Substantia nigra (tissue), 51 donors: ENCODE measurements at places on chromosomes 2 and 18.

DNA sequence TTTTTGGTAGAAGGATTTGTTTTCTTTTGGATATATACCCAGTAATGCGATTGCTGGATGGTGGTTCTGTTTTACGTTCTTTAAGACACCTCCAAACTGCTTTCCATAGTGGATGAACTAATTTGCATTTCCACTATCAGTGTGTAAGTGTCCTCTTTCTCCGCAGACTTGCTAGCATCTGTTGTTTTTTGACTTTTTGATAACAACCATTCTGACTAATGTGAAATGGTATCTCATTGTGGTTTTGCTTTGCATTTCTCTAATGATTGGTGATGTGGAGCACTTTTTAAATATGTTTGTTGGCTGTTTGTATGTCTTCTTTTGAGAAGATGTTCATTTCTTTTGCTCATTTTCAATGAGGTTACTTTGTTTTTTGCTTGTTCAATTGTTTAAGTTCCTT is 260.9 kb upstream of the CWC22 start:
- DNase-seq = no peak

GRCh38 chr2:105755895-105756294 is 11.2 kb downstream of the NCK2 start:
- no peak for DNase-seq

DNA sequence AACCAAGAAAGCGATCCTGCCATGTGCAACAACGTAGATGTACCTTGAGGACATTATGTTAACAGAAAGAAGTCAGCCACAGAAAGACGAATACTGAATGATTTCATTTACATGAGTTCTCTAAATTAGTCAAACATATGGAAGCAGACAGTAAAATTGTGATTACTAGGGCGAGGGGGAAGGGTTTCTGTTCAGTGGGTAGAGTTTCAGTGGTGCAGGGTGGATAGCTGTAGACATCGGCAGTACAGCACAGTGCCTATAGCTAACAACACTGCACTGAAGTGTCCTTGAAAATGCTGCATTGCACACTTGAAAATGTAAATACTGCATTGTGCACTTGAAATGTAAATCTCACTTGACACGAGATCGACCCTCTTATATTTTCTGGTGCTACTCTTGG is 275.3 kb downstream of the GALR1 start:
- DNase-seq = no peak

GRCh38 chr2:119489232-119489952 is 34.9 kb downstream of the SCTR start:
- DNase-seq = no peak

DNA sequence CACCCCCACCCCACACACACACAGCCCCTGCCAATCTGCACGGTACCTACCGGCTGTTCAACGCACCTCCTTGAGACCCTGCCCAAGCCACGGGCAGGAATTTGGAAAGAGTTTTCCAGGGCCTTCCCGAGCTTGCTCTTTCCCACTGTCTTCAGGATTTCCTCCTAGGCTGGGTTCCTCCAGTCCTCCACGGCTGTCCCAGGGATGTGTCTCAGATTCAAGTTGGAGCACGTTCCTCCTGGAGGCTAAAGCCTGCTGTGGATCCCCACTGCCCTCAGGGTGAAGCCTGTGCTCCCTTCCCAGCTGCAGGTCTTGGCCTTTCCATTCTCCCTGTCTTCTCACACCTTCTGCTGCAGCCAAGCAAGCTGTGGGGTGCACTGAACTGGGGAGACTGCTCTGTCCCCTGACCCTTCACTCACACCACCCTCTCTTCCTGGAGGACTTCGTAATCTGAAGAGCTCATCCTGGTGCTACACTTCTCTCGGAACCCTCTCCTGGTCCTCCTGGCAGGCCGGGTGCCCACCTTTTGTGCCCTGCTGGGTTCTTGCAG is 54.9 kb upstream of the HS6ST1 start:
- no peak for DNase-seq

- DNase-seq = no peak
These were observed 44.3 kb downstream of the SPRED2 start for GRCh38 chr2:65388051-65388531.

GRCh38 chr2:36530983-36531354 is 67.0 kb downstream of the FEZ2 start:
- DNase-seq = no peak

- DNase-seq = no peak
These were observed 500.2 kb upstream of the TNP1 start for GRCh38 chr2:217360111-217360510.

GRCh38 chr2:284896-285492 is 2.9 kb downstream of the ALKAL2 start:
- DNase-seq = no peak

- DNase-seq = no peak
These were observed 61.1 kb downstream of the FMNL2 start for GRCh38 chr2:152396051-152396511.

GRCh38 chr2:205510345-205510744 is 172.0 kb upstream of the NRP2 start:
- DNase-seq = no peak

GRCh38 chr2:236818281-236819045 is 248.8 kb downstream of the ACKR3 start:
- no peak for DNase-seq

DNA sequence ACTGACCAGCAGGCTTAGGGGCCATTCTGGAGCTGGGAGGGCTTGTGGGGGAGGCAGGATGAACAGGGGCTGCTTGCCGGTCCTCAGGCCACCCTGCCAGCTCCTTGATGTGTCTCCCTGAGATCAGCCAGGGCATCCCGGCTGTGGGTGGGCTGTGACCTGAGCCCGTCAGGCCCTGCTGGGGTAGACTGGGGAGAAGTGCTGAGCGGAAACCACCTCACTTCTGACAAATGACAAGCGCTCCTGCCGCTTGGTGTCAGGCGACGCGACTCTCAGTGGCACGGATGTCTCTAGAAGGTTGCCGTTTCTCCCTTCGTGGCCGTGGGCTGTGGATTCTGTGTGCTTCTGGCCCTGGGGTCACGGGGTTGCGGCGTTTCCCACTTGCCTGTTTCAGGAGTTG is 45.7 kb downstream of the NFATC1 start:
- DNase-seq = no peak

DNA sequence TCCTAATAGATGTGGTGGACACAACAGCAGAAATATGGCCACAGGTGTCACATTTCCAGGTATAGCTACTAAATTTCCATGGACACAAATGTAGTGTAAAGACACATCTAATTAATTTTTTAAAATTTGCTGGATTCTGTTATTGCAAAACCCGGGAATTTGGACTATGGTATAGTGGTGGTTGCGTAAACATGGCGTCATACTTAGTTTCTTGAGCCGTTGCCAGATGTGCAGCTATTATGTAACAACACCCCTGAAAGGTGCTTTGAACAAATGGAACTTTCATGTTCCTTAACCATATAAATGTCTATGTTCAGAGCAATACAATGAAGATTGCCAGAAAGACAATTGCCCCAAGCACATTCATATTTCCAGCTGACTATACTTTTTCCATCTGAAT is 85.9 kb downstream of the HRH4 start:
- DNase-seq = no peak

DNA sequence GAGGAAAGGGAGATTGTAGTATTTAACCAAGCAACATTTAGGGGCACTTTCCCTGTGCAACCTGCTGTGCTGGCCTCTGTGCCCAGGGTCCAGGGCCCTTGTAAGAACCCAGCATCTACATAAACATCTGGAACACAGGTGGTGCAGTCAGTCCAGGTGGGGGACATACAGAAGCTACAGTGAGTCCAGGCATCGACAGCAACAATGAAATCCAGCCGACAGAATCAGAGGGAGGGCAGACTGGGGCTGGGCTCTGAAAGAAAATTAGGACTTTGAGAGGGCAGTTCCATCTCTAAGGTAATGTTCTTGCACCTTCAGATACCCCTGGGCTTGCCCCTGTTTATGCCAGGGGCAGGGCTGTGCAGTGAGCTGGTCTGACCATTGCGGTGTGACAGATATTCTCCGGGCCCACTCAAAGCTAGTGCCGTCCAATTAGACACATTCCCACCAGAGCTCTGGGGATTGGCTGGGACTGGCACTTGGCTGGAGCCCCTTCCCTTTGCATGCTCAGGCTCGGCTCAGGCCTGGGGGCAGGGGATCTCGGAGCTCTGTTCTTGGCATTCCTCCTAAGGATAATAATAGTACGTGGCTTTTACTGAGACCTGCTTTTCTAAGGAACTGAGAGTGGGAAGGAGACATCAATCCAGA is 5.4 kb downstream of the LBH start:
- DNase-seq = no peak

DNA sequence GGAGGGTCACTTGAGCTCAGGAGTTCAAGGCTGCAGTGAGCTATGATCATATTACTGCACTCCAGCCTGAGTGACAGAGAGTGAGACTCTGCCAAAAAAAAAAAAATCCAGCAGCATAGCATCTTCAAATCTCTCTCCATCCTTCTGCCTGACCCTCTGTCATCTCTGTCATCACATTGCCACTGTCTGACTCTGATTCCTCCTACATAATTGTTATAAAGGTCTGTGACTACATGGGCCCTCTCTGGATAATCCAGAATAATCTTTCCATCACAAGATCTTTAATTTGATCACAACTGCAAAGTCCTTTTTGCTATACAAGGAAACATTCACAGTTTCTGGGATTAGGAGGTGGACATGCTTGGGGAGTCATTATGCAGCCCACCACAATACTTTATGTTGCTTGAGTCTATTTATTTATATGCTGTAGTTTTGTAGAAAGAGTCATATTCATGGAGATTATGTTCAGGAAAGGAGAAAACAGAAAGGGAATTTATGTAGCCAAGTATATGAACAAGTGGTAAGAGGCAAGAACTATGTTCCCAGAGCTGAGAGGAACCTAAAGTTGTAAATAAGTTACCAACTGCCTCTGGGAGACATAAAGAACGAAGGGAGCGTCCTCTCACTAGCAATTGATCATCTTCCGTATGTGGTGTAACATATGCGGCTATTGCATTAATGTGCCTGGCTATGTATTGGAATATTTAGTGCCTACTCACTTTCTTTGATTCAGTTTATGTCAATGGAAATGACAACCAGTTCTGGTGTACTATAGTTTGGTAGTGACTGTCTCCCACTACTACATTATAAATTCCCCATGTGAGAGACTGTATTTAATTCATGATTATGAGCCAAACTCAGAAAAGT is 21.5 kb downstream of the RND3 start:
- DNase-seq = no peak

DNA sequence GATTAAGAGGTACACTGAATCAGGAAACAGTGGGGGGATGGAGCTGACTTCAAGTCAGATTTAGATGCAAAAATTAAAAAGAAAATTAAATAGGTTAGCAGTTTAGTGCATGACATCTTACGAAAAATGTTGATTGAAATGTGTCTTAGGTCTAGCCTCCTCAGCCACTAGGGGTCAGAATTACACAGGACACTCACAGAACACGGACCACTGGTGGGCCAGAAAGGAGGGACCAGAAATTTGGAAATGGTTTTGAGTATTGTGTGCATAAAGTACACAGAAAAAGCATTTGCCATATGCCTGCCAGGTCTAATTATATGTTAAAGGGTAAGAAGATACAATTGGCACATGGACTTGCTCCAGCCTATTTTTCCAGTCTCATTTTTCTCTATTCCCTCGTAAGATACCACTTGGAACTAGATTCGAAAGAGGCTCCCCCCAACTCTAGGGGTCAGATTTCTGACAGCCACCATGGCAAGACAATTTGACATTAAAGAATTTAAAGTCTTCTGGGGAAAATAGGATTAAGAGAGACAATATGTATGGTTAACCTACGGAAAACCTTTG is 550.2 kb upstream of the SETBP1 start:
- DNase-seq = peak; percentile 1

DNA sequence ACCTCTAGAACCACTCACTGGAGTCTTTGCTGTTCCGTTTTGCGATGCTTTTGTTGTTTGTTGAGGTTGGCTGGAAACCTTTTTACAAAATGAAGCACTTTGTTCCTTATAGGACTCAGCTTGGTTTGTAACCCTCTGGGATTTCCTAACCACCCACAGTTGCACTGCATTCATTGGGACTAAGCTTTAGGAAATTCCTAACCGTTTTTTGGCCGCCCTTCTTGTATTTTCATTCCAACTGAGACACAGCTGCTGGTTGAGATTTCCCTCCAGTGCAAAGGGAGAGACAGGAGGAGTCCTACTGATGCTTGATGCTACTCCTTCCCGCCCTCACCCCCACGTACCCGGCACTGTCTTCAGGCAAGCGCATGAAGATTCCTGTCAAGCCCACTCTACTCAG is 6.1 kb upstream of the DIPK1C start:
- no peak for DNase-seq

DNA sequence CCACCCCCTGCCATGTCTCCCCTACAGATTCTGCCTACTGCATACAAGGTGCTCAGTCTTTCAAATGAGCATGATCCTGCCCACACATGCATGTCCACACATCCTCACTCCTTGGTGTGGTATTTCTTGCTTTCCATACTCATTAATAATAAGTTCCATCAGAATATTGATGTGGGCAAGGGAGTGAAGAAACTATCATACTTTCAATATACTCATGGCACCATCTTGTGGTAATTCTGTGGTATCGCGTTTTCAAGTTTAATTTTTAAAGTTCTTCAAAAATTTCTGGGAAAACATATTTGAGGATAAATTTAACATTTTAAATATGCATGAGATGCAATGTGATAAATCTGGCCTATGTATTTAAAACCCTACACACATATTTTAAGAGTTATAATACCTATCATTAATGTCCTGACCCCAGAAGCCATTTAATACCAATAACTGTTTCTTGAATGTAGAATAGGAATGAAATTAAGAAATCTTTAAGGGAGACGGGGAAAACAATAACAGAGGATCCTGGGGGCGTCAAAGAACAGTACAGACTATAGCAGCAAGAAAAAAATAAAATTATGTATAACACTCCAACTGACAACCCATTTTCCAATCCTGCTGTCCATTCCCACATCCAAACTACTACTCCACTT is 110.1 kb downstream of the ZNF385B start:
- DNase-seq = no peak

GRCh38 chr2:148730085-148730484 is 85.5 kb downstream of the EPC2 start:
- DNase-seq = no peak

DNA sequence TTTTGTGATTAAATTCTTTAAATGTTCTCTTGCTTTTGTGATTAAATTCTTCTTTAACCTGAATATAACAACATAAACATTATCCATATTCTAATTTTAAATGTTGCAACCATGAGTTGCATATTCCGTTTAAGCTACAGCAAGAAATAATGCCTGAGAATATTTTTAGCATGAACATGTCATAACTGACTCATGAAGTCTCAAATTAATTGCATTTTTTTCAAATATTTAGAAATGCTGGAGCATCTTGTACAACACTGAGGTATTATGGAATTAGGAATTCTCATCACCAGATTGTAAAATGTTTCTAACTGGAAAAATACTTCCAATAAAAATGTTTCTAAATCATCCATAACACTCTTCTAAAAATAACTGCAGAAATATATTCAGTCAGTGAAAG is 14.7 kb downstream of the ROCK2 start:
- no peak for DNase-seq

GRCh38 chr18:47246027-47246971 is 5.2 kb downstream of the SKOR2 start:
- DNase-seq = no peak
